ENCODE measurements at places on chromosomes 11 and 22.

GRCh38 chr22:37182101-37182948 is 5.7 kb downstream of the C1QTNF6 start:
- DNase-seq = no peak

GRCh38 chr11:116173941-116174911 is 598.6 kb downstream of the BUD13 start:
- DNase-seq = no peak

DNA sequence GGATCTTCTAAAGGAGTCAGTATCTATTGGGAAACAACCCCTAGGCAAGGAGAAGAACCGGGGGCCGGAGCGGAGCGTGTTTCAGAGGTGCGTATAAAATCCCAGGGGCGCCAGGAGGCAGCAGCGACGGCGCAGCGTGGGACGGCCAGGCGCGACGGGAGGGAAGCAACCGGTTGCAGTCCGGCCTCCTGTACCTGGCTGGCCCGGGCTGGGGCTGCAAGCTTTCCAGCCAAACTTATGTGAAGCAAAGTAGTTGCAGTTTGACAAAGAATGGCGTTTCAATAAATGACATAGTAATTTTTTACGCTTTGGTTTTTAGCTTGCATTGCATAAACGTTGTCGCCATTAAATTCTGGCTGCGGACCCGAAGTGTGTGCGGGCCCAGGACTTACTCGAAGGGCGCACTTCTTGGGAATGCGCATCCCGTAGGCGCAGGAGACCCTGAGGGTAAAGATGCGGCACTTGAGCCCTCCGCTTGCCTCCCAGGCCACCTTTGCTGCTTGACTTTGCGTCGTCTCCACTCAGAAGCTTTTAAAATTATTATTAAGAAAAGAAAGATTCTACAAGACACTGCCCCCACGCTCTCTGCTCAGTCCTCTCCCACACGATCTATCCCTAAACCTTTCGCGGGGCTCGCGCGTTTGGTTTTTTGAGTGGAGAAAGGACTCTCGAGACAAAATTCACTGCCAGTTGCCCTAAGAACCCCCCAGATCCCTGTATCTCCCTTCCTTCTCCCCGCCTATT is 1.6 kb upstream of the WT1 start:
- DNase-seq = no peak

- no peak for DNase-seq
These were observed 72.9 kb downstream of the NAT10 start for GRCh38 chr11:34178209-34178821.

DNA sequence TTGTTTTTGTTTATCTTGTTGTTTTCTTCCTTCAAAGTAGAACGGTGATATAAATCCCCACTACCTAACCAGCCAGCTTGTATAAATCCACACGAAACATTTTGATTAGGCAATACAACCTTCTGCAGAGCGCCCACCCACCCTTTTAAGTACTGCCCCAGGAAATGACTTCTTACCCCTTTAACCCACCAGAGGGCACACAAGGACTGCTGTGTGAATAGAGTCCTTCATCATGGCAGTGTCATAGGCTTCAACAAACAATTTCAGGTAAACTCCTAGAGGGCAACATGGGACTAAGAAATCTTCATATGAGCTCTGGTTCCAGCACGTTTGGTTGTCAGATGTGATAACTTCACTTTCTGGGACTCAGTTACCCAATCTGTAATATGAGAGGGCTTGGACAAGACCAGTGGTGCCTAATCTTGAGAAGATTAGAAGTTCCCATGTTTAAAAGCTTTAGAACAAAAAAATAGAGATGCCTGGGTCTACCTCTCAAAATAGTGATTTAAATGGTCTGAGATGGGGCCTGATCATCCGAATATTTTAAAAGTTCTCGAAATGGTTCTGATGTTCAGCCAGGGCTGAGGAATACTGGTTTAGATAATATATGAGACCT is 56.1 kb downstream of the PIWIL4 start:
- DNase-seq = no peak

DNA sequence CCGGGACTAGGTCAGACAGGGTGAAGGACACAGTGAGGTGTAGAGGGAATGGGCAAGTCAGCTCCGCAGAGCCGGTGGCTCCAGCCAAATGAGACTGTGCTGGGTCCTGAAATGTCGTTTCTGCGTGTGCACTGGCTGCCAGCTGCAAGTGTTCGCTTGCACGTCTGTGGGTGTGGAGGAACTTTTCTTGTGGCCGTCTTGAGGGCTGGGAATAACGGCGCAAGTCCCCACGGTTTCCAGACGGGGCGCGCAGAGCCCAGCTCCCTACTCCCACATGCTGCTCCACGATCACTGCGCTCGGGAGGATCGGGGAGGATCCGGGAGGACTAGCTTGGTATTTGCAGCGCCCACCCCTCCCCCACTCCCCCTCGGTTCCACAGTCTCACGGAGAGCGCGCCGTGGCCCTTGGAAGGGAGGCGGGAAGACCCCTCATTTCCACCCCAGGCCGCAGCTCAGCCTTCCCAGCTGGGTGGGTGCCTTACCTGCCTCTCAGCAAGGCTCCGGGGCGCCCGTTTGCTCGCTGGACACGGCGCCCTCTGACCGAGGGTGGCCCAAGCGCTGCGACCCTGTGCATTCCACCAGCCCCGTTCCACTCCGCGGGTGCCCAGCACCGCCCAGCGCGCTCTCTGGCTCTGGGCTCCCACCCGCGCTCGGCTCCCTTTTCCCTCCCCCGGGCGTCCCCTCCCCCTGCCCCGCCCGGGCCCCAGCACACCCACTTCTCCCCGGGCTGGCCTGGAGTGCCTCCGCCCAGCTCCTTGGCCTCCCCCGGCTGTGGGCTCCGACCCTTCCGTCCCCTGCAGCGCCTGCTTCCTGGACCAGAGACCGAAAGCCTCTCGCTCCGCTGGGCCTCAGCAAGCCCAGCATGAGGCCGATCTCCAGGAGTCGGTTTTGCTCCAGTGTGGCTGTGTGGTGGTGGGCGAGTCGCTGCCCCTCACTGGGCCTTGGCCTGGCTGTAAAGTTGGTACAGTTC is at the start of gene KCNE3:
TSS of gene KCNE3 (minus strand) at position 634 of the 970 bp plus-strand sequence. CDS start 9,986 bp downstream, outside the sequence.
- no peak for DNase-seq

DNA sequence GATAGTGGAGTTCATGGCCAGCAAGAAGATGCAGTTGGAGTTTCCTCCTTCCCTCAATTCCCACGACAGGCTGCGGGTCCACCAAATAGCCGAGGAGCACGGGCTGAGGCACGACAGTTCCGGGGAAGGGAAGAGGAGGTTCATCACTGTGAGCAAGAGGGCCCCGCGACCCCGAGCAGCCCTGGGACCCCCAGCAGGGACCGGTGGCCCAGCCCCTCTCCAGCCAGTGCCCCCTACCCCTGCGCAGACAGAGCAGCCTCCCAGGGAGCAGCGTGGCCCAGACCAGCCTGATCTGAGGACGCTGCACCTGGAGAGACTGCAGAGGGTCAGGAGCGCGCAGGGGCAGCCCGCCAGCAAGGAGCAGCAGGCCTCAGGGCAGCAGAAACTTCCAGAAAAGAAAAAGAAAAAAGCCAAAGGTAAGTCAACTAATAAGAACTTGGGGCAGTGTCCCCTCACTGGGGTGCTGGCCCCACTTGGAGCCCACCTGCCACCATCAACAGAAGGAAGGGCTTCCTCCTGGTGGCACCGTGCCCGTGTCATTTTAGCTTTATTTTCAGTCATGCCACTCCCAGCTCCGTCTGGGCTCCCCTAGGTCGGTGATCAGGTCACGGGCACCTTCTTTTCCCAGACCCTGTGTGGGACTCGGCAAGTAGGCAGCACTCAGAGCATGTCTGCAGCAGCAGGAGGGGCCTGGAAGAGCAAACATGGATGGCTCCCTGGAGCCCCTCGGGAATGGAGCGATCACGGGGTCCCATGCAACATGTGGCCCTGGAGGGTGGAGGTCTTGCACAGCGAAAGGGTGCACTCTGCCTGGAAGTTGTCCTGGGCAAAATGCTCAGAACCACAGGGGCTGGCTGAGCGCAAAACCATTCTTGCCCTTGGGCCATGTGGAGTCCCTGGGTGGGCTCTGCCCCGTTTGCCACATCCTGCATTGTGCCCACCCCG is 33.3 kb downstream of the IGHMBP2 start:
- no peak for DNase-seq

GRCh38 chr11:70220136-70220535 is 17.0 kb downstream of the FADD start:
- DNase-seq = no peak

- no peak for DNase-seq
These were observed 99.6 kb downstream of the FAM168A start for GRCh38 chr11:73498343-73498742.

GRCh38 chr11:68977781-68978625 is 2.8 kb downstream of the MRGPRD start:
- DNase-seq = no peak

- no peak for DNase-seq
These were observed 128.6 kb downstream of the SLC17A6 start for GRCh38 chr11:22466809-22467208.

GRCh38 chr11:19243613-19244012 is 2.9 kb upstream of the E2F8 start:
- DNase-seq = no peak

DNA sequence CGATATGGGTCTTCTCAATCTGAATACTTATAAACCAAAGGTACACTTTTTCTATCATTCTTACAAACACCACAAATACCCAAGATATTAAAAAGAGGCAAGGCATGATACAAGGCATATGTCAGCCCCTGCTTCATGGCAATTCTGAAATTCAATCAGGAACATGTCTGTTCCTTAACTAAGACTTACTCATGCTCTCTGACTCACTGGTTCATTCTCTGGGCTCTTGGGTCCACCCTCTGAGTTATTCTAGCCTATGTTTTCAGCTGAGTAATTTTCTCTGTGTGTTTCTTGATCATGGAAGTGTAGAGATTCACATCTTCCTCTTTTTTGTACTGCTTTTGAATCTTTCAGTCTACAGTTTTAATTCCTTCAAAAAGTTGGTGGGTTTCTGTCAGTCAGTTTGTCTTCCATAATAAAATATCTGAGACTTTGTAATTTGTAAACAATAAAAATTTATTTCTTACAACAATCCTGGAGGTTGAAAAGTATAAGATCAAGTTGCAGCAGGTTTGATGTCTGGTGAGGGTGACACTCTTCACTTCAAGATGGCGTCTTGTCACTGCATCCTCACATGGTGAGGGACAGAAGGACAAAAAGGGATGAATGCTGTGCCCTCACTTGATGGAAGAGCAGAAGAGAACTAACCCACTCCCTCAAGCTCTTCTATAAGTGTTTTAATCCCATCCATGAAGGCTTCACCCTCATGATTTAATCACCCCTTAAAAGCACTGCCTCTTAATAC is 211.7 kb downstream of the FAM76B start:
- DNase-seq = no peak

- DNase-seq = no peak
These were observed 10.9 kb upstream of the HBE1 start for GRCh38 chr11:5280582-5281102.

GRCh38 chr11:129412494-129412893 is 36.8 kb downstream of the BARX2 start:
- no peak for DNase-seq

DNA sequence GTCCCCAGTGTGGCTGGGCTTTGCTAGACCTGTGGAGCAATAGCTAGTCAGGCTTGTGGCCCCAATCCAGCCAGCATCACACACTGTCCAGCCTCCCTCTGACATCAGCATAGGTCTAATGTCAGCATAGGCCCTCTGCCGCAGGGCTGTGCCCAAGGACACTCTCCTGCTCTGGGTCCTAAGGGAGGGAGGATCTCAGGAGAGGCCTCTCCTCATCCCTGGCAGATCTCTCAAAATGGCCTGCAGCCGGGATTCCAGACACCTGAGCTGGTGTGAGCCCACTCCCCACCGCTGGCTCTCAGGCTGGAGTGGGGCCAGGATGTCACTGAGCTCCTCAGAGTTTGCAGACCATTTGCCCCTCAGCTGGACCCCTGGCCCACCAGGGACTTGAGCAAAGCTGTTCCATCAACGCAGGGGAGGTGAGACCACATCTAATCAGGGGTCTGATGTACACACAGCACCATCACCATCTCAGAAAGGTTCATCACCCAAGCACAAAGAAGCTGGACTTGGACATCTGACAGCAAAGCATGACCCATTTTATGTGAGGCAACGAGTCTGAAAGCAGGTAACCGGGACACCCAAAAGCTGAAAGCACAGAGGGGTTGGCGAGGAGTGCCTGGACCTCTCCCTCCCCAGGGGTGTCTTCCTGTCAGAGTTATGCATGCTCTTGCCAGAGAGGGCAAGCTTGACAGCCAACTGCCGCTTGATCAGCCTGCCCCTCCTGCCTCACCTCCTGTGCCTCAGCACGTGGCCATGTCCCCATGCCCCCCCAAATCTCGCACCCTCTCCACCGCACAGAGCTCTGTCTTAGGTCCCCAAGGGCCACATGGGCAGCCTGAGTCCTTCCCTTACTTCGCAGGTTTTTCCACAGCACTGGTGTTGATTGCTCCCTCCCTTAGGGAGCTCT is 69.7 kb upstream of the SEPTIN5 start:
- no peak for DNase-seq

DNA sequence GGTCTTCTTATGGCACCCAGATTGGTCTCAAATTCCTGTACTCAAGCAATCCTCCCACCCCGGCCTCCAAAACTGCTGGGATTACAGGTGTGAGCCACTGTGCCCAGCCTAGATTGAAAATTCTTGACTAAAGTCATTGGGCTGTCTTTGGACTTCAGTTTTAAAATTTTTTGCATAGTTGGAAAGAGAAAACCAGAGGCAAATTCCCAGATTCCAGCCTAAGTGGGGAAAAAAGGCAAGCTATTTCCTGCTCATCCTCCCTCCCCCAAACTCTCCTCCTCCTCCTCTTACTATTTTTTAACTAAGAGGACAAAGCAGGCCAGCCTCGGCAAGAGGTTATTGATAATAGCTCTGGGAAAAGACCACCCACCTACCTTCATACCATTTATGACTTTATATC is 78.6 kb upstream of the CLMP start:
- DNase-seq = no peak

DNA sequence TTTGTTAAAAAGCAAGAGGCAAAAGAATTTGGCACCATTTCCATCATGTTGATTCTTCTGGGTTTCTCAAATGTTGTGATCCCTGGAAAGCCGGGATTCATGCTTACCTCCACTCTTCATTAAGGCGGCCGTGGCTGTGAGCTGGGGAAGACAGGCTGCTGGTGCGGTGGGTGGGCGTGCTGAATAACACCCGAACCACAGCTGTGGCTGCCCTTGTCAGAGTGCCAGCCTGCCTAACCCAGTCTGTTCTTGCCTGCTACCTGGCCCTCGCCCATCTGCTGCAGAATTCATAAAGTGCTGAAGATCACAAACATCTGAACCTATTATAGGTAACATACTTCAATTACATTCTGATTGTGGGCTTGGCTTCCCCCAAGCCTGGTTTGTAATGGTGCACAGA is 95.8 kb upstream of the RCN1 start:
- no peak for DNase-seq

- DNase-seq = no peak
These were observed 22.5 kb upstream of the WNT7B start for GRCh38 chr22:45999379-45999971.

- DNase-seq = no peak
These were observed at the start of gene MCAM for GRCh38 chr11:119316729-119317591. Gene MCAM, minus strand, starts transcription at chr11:119317130. Its CDS starts 29 bp downstream, at chr11:119317101.

DNA sequence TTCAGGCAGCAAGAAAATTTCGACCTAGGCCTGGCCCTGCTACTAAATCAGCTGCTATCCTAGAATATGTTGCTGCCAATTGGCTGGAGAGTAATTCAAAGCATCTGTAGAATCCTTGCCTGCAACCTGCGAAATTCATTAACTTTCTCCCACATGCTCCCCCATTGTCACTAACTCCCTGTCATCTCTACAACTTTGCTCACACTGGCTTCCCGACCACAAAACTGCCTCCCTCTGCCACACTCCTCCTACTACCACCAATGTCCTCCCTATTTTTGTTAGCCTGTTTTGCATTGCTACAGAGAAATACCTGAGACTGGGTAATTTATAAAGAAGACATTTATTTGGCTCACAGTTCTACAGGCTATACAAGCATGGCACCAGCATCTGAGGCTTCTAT is 570.6 kb downstream of the INSC start:
- no peak for DNase-seq

Data from activated CD8-positive, alpha-beta memory T cell treated with anti-CD3 and anti-CD28 coated beads for 1 hour (primary cell).